Forelimb muscle (tissue), 1 donor: ENCODE measurements at places on chromosomes 2 and 18.

DNA sequence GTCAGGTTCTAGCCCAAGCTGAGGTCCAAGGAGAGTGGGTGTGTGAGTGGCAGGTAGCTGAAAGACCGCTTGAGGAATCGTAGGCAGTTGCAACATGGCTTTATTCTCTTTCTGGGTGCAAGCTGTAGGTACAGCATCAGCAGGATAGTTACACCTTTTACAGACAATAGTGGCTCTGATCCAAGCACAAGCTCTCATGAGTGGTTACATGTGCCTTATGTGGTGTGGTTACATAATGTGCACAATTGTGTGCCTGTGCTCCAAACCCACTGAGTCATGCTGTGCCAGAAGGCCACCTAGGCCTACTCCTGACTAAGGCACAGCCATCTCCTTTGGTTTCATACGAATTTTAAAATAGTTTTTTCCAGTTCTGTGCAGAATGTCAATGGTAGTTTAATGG lies 227.6 kb downstream of the SATB2 start:
- DNase-seq = no peak

GRCh38 chr2:201746551-201746950 lies 34.2 kb downstream of the ALS2 start:
- DNase-seq = no peak

GRCh38 chr2:57417007-57417406 lies 629.6 kb upstream of the VRK2 start:
- DNase-seq = no peak

GRCh38 chr2:239753401-239753837 lies 271.7 kb downstream of the NDUFA10 start:
- no peak for DNase-seq
